Astrocyte (in vitro differentiated cells and primary cell): ENCODE measurements at places on chromosomes 3 and 15.

DNA sequence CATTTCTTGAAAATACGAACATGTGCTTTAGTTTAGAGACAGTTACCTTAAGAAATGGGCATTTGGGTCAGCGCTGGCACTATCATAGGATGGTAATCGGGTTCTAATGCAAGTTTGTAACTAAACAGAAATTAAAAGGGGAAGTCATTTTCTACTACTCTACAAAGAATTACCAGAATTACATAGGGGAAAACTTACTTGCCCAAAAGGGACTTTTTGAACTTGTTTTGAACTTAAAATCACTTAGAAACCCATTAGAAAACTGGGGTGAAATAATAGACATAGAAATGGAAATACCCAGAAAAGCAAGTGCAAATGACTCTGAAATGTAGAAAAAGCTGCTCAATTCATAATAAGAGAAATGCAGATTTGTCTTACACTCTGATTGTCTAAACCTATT is 44.9 kb downstream of the SPATA16 start:
- no peak overlapping the region for H3K4me3 ChIP-seq
- H3K4me1 ChIP-seq: no peaks in the 10 kb centered on the region
- no peak overlapping the region for H3K27ac ChIP-seq
- DNase-seq: no peak

DNA sequence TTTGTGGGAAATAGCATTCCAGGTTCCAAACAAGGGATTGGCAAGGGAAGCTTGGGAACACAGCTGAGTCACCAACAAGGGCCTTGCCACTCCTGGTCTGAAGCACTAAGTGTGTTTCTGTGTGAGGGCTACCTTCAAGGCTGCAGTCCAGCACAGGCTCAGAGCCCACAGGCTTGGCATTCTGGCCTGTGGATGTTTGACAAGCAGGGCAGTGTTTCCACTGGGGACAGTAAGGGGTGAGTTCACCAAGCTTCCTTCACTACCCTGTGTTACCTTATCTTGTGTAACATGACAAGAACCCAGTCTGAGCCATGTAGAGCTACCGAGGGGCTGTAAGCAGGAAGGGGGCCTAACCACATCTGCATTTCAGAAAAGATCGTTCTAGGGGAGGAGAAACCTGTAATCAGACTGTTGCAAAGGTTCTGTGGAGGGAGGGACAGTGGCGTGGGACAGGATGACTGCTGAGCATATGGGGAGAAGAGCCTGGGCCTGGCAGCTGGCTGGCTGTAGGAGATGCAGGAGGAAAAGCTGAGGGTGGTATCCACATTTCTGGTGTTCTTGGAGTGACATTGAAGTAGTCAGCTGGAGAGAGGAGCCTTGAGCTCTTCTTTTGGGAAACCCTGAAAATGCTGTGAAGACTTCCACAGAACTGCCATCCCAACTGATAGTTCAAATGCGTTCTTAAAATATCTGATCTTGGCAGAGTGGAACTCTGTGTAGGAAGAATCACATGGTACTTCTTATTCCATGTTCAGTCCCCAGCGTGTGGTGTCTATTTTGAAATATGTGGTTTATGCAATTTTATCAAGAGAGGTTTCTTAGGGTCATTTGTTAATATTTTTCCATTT is 61.3 kb downstream of the CTDSPL start:
- H3K27ac ChIP-seq: no peak overlapping the region
- no peaks in the 10 kb centered on the region for H3K36me3 ChIP-seq
- no peaks in the 10 kb centered on the region for H3K27me3 ChIP-seq
- DNase-seq: peak; percentile 52
- H3K4me3 ChIP-seq: no peak overlapping the region

GRCh38 chr3:73801444-73801843 is 176.7 kb upstream of the PDZRN3 start:
- no peak for DNase-seq
- no peaks in the 10 kb centered on the region for H3K27me3 ChIP-seq
- no peaks in the 10 kb centered on the region for H3K36me3 ChIP-seq
- no peak overlapping the region for H3K4me3 ChIP-seq

GRCh38 chr3:30203301-30203700 is 403.1 kb upstream of the TGFBR2 start:
- peaks cover 13% of the 10 kb centered on the region for H3K4me1 ChIP-seq
- no peaks in the 10 kb centered on the region for H3K27me3 ChIP-seq
- H3K4me3 ChIP-seq: no peak overlapping the region
- no peaks in the 10 kb centered on the region for H3K36me3 ChIP-seq
- H3K27ac ChIP-seq: peak overlapping the region; percentile 46

- no peaks in the 10 kb centered on the region for H3K36me3 ChIP-seq
- H3K4me1 ChIP-seq: no peaks in the 10 kb centered on the region
- H3K27ac ChIP-seq: no peak overlapping the region
- DNase-seq: no peak
These were observed 131.9 kb downstream of the TBC1D2B start for GRCh38 chr15:77945566-77945965.

GRCh38 chr3:193569119-193569518 is 14.4 kb upstream of the ATP13A4 start:
- H3K36me3 ChIP-seq: no peaks in the 10 kb centered on the region
- H3K27me3 ChIP-seq: no peaks in the 10 kb centered on the region
- H3K4me3 ChIP-seq: no peak overlapping the region
- no peak overlapping the region for H3K27ac ChIP-seq
- DNase-seq: no peak
- no peaks in the 10 kb centered on the region for H3K4me1 ChIP-seq

GRCh38 chr3:48069339-48069738 is 53.1 kb upstream of the MAP4 start:
- no peaks in the 10 kb centered on the region for H3K36me3 ChIP-seq
- DNase-seq: no peak
- H3K27me3 ChIP-seq: no peaks in the 10 kb centered on the region
- H3K4me1 ChIP-seq: peaks cover 16% of the 10 kb centered on the region
- no peak overlapping the region for H3K4me3 ChIP-seq

- no peaks in the 10 kb centered on the region for H3K4me1 ChIP-seq
- no peaks in the 10 kb centered on the region for H3K36me3 ChIP-seq
- H3K27me3 ChIP-seq: no peaks in the 10 kb centered on the region
- DNase-seq: no peak
- no peak overlapping the region for H3K4me3 ChIP-seq
These were observed 12.1 kb upstream of the PRR23E start for GRCh38 chr3:127180859-127181258.

DNA sequence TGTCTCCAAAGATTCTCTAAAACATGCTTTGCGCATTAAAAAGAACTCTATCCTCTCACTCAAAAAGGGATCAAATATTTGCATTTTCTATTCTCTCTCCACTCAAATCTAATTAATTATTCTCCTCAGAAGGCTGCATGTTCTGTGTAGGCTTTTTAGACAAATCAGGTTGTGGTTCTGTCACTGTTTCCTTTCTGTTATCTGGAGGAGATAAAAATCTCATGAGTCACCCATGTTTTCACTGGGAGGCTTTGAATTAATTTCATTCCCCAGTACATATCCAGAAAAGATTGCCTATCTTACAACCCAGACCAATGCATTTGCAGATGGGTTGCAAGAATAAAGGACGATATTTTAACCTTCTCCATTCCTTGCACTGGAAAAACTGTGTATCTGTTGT is 446.5 kb downstream of the GRM7 start:
- H3K27me3 ChIP-seq: no peaks in the 10 kb centered on the region
- peak; percentile 87 for DNase-seq
- no peak overlapping the region for H3K4me3 ChIP-seq
- H3K27ac ChIP-seq: no peak overlapping the region
- peaks cover 17% of the 10 kb centered on the region for H3K4me1 ChIP-seq

DNA sequence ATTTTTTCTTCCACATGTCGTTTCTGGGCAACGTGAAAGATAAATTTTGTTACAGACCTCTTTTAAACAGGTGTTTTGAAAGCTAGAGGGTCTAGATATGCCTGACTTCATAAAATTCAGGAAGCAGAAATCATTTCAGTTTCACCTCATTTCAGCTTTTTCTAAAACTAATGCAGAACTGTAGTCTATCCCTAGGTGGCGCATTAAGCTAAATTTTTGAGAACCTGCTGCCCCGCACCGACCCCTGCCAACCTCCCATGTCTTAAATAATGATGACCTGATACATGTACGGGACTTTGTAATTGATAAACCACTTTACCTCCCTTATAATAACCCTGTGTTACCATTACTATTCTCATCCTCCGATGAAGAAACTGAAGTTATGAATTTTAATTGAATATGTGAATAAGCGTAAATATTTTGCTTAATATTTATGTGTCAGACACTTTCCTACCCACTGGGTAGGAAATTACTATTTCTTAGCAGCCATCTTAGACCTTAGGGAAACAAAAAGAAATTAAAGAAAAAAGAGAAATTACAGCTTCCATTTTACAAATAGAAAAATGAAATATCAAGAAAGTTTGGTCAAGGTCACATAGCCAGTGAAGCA is 78.7 kb upstream of the GCNT3 start:
- H3K4me1 ChIP-seq: no peaks in the 10 kb centered on the region
- H3K36me3 ChIP-seq: no peaks in the 10 kb centered on the region
- no peak for DNase-seq
- no peak overlapping the region for H3K27ac ChIP-seq
- H3K4me3 ChIP-seq: no peak overlapping the region
